Fibroblast of skin of right biceps (primary cell): ENCODE measurements at places on chromosomes 2 and 18.

GRCh38 chr18:65661391-65661790 lies 89.4 kb upstream of the CDH7 start:
- DNase-seq, result no peak

DNA sequence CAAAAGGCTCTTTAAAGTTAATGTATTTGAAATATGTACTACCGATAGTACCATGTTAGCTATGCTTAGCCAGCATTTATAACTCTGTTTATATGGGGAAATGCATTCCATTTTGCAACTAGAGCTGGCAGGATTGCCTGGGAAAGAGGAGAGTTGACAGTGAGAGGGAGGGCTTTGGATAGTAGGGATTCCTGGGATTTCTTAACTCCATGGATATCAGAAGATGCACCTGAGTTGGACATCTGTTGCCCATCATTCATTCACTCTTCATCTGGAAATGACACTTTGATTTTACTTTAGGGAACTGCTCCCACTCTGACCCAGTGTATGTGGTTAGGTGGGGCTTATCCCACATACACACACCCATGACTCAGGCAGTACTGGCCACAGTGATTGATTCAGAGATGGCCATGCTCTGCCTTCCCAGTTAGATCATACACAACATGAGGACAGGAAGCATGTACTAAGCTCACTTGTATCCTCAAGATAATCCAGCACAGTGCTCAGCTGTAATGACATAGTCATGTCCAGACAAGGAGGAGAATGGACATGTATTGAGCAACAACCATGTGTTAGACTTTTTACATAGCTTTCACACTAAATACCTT lies 248.8 kb downstream of the MREG start:
- DNase-seq, result peak; percentile 84

DNA sequence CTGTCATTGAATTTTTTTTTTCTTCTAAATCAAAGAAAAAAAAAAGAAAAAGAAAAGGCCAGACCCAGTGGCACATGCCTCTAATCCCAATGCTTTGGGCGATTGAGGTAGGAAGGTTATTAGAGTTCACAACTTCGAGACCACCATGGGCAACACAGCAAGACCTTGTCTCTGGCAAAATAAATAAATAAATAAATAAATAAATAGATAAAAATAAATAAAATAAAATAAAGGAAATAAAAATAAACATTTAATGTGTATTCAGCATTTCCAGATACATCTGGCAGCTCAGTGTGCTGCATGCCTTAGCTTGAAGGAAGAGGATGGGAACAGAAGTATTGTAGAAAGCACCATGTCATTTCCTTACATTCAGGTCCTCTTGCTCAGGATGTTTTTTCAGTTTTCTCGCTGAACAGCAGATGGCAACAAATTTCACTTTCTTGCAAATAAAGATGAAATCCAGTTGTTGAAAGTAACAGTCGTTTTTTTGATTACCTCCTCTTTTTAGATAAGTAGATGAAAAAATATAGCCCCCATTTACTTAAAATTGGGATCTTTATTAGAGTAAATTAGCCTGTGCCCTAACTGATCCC lies 25.7 kb upstream of the FAM178B start:
- peak; percentile 61 for DNase-seq

DNA sequence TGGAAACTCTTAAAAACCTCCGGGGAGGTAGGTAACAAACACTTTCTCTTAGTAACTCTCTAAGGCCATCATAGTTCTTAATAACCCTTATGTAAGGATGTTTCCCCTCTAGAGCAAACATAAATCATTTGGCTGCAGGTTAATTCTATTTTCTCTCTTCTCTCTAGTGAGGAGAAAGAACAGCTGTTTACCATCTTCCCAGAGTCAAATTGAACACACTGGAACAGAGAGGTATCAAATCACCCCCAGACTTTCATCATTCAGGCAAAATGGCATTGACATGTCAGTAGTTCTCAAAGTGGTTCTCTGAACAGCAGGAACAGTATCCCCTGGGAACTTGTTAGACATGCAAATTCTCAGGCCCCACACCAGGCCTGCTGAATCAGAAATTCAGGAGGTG lies 240.7 kb downstream of the MEIS1 start:
- no peak for DNase-seq

DNA sequence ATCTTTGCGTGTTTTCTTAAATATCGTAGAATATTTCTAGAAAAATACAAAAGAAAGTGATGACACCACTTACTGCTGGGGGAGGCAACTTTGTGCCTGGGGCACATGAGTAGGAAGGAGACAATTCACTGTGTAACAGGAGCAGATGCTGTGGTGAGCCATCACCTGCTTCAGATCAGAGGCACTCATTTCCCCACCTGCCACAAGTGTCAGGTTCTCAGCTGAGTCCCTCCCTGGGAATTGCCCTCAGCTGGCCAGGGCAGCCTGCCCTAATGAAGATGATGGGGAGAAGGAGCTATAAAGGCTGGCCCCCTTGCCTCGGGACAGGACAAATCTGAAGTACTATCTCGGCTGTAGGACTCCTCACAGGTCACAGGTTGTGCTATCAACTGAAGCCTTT lies 322.8 kb downstream of the STK39 start:
- no peak for DNase-seq

- DNase-seq, result no peak
Measured at GRCh38 chr2:144586476-144586875, 66.6 kb upstream of the ZEB2 start.

GRCh38 chr2:3113122-3113521 lies 264.5 kb downstream of the EIPR1 start:
- no peak for DNase-seq

GRCh38 chr2:76640905-76641304 lies 881.3 kb downstream of the LRRTM4 start:
- no peak for DNase-seq

DNA sequence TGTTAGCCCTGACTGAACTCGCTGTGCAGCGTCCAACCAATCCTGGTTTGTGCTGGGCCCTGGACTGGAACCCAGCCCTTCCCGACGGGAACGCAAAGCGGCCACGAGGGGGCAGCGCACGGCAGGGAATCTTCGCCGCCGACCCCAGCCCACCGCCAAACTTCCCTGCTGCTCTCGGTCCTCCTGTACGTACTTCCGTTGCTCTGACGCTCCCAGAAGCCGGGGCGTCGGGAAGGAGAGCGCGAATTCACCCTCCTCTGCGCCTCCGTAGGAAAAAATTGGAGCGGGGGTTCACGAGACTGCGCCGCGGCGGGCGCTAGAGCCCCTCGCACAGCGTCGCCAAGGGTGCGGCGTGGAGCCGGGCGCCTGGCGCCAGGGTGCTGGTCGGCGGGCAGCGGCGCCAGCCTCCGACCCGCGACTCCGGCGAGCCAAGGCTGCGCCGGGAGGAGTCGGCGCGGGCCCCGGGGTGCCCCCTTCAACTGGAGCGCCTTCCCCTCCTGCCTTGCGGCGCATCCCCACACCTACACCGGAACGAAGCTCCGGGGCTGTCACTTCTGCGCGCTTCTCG lies 873 bp upstream of the SH3RF3 start:
- peak; percentile 87 for DNase-seq
